Nucleus accumbens (tissue), 56 donors: ENCODE measurements at places on chromosomes 6 and 20.

- DNase-seq = no peak
Observed at GRCh38 chr6:21612067-21612745, 18.7 kb downstream of the SOX4 start.

- no peak for DNase-seq
Observed at GRCh38 chr6:111187874-111188273, 100.6 kb downstream of the SLC16A10 start.

- DNase-seq = no peak
Observed at GRCh38 chr6:170423030-170423429, 116.5 kb downstream of the FAM120B start.

- peak; percentile 75 for DNase-seq
Observed at GRCh38 chr6:53484476-53485280, 60.2 kb downstream of the GCLC start.

GRCh38 chr6:3882866-3883265 is 33.7 kb downstream of the FAM50B start:
- DNase-seq = no peak

DNA sequence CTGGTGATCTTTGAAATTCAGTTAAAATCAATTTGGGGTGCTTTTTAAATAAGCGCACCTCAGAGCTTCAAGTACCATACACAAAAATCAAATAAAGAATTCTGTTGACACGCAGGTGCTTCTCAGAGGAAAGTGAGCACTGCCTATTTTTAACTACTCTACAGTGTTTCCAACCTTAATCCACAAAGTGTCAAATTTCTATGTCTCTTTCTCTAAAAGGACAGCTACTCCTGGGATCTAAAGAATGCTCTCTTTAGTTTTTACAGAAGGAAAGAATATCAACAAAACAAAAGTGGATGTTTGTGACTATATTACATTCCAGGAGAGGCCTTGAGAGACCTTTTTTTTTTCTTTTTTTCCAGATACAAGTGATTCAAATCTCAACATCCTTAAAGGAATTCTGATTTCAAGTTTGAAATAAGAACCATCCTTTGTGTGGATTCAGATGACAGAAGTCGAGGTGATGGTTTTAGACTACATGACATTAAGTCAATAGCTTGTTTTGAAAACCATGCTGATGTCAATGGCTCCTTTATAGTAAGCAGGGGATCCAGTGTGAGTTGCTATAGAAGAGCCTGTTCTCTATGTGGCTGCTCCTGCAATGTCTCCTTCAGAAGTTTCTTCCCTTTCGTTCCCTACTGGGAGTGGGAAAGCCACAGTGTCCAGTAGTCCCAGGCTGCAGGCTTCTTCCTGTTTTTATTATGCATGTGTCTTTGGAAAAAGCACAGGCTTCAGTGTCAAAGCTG is 67.2 kb upstream of the DEFB112 start:
- no peak for DNase-seq

- no peak for DNase-seq
Observed at GRCh38 chr20:2248837-2249236, 47.0 kb upstream of the TGM3 start.

DNA sequence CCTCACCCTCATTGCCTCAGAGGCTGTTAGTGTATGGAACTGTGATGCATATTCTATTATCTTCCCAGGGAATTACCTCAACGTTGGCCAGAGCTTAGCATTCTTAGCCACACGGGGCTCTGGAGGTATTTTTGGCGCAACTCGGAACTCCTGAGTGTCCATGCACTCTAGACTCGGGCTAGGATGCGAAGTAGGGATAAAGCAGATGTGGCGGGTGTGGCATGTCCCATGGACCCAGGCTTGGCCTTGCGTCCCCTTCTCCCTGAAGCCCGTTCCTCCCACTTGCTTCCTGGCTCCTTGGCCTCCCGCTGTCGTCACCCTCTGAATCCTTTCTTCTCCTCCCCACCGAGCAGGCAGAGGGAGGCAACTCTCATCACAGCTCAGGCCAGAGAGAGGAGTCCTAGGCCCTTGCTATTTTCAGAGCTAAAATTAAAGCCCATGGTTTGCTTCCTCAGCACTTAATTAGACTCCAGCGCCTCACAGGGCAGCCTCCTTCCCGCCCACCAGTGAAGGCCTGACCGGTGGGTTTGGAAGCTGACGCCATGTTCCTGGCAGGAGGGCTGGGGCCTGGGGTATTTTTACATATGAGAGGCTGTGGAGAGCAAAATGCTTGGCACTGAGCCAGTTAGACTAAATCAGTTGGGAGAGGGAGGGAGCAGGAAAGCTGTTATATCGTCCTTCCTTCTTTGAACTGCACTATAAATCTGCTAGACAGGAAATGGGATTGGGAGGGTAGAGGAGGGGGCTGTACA is 138.7 kb downstream of the FOXO3 start:
- DNase-seq = no peak

DNA sequence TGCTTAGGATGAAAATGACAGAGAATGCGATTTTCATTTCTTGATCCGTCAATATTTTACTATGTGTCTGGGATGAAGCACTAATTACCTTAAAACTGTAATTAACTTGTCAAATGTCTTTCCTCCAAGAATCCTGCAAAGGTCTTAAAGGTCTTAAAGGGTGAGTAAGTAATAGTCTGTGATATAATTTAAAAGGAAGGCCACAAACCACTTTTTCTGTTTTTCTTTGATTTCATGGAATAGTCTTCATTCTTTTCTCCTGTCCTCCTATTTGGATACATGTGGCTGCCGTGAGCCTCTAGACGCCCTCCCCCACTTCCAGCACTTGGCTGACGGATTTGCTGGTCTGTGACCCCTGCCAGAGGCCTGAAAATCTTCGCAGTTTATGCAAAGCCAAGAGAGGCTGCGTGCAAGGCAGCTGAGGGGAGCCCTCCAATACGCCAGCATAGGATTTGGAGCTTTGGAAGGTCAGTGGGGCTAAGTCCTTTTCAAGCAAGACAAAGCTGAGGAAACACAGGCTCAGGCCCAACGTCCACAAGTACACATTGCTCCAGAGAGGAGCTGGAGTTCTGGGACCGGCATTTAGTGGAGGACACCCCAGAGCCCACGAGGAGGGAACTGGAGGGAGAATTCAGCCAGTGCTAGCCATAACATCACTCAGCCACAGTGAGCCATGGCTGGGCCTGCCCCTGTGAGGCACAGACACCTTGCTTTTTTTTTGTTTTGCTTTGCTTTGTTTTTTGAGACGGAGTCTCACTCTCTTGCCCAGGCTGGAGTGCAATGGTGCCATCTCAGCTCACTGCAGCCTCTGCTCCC is 382.6 kb downstream of the SMOC2 start:
- DNase-seq = no peak

- peak; percentile 49 for DNase-seq
Observed at GRCh38 chr6:132797951-132798868, at the start of gene SLC18B1. Gene SLC18B1 (minus strand): TSS chr6:132798637. CDS start chr6:132798456, 181 bp downstream.

DNA sequence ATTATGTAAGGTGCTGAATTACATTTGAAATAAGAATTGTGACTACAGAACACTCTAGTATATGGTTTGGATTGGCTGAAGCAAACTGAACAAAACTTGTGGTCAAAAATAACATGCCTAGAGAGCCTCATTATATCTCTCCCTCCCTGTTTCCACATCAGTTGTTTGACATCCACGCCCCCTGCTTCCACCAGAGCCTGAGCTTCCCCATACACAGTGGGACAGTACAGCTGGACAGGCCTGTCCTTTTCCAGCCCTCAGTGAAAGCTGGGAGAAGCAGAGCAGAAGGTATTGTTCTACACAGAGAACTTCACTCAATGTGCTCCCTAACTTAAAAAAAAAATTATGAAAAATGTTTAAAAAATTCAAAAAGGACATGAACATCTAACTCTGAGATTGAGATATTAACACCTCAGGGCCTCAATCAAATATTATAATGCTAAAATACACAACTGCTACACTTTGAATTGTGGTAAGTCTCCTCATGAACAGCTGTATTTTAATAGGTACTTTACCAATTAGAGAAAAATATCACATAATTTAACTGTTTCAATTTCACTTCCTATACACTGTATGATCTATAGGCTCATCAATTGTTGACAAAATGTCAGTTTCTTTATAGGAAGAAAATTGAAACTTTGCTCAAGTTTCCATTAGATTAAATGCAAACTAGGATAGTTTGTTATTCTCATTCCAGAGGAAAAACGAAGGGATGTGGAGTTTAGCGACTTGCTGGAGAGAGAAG is 44.9 kb upstream of the SCML4 start:
- DNase-seq = no peak

- no peak for DNase-seq
Observed at GRCh38 chr20:53903652-53903987, 166.8 kb downstream of the BCAS1 start.

DNA sequence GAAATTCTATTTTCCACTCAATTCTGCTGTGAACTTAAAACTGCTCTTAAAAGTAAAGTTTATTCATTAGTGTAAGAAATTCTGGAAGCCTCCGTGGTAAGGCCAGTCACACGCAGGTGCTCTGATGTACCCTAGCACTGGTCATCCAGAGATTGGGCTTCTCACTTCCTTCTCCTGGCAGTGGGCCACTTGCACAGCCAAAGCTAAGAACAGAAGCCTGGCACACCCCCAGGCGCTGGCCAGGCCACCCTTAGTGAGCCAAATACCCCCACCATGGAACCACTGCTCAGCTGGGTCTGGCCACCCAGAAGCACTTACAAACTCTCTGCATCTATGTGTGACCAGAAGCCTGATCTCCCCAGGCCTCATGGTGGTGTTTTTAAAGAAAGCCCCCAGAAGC is 35.3 kb upstream of the ARFGEF2 start:
- DNase-seq = no peak

- DNase-seq = no peak
Observed at GRCh38 chr6:53944091-53944490, 149.3 kb downstream of the LRRC1 start.

DNA sequence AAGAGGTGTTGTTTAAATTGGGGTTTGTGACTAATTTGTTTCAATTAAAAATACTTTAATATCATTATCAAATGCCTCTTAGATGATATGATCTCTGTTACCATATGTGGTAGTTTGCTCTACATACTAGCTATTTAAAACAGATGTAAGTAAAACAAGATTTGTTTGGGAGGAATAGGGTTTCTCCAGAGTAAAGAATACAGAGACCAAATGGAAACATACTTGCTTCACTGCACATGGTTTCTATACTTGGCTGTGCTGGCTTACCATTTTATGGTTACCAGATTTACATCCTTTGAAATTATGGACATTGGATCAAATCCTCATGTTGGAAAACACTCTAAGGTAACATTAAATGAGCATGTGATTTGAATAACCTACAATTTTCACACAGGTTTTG is 588.3 kb downstream of the CD109 start:
- DNase-seq = no peak

DNA sequence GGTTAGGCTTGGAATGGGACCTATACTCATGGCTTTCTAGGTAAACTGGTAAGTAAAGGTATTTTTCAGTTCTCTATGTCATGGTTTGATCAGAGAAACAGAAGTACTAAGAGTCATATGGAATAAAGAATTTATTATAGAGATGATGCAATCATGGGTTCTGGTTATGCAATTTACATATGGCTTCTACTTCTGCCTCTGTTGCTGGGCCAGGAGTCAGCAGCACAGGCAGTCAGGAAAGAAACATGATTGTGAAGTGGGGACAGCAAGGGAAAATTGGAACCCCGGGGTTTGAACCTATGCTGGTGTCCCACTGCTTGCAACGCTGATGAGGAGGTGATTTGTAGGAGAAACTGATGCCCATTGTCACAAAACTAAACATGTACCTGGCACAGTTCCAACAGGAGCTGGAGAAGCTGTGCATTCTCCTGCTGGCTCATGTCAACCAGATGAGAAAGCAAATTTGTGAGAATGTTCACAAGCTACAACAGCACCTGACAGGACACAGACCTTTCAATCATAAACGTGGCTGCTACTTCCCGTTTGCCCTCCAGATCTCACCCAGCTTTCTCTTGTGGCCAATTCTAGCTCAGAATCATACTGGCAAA is 887.1 kb downstream of the TFAP2A start:
- DNase-seq = no peak
